ENCODE measurements at places on chromosomes 12 and 14. TPM values are rescaled to one million over a fixed set of nuclear protein-coding genes. Genes with fewer than 3 reads are reported as not detected.

The SSTR1 gene
- 8.2 TPM for total RNA-seq

GRCh38 chr12:66107451-66107915 lies 23.1 kb downstream of the LLPH start:
- no peak for DNase-seq

The DNAJC22 gene
- 4.5 TPM for total RNA-seq

- peak; percentile 43 for DNase-seq
Measured at GRCh38 chr14:53954551-53955228, 1.9 kb downstream of the BMP4 start.

DNA sequence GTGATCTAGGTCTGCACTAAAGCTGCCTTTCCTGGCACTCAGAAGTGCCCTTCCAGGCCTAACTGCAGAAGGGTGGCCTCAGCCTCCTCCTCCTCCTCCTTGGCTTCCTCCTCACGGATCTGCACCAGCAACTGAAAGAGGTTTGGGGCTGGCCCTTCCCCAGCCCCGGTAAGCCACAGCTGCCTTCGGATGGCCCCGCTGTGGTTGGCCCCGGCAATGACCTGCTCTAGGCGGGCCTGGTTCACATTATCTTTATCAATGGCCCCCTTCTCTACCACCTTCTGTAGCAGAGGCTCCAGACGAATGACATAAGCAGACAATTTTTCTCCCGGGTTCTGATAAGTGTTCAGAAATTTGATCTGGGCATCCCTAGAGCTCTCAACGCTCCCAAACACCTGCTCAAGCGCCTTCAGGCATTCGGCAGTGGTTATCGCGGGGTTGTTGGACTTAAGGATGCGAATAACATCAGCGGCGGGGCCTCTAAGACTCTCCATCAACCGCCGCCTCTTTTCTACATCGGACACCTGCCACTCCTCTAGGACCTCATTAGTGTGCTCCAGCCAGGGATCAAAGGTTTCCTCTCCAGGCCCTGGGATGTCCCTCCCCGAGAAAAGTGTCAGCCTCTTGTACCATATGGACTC lies 1.5 kb downstream of the PNMA1 start:
- DNase-seq, result no peak

- DNase-seq, result peak; percentile 23
Measured at GRCh38 chr12:57609781-57610553, 1.3 kb upstream of the ARHGEF25 start.

The ACADS gene
- total RNA-seq, result 8.1 TPM

The FOXA1 gene
- not detected for total RNA-seq

GRCh38 chr12:106957583-106957982 lies 1.9 kb downstream of the TMEM263 start:
- DNase-seq, result no peak

GRCh38 chr12:85156569-85156968 lies 120.4 kb downstream of the LRRIQ1 start:
- no peak for DNase-seq

The RAB5B gene
- 170 TPM for total RNA-seq

DNA sequence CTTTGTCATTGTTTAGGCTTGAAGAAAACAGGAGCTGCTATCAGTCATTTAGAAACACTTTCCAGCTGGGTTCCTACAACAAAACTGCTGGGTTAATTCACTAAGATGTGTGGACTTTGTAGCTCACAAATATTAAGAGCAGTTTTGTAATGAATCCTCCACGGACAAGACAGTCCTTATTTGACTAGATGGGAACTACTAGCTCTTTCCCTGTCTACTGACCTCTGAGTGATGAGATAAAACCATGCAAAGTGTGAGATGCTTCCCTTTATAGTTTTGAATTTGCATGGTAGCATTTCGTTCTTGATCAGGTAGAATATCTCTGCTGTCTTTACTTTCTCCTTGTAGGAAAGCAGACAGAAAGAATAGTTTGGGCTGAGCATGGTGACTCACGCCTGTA lies 72.9 kb upstream of the STXBP6 start:
- no peak for DNase-seq

- DNase-seq, result no peak
Measured at GRCh38 chr14:55589171-55589570, 9.2 kb downstream of the KTN1 start.

- DNase-seq, result no peak
Measured at GRCh38 chr14:22515929-22516328, 73.1 kb downstream of the DAD1 start.

DNA sequence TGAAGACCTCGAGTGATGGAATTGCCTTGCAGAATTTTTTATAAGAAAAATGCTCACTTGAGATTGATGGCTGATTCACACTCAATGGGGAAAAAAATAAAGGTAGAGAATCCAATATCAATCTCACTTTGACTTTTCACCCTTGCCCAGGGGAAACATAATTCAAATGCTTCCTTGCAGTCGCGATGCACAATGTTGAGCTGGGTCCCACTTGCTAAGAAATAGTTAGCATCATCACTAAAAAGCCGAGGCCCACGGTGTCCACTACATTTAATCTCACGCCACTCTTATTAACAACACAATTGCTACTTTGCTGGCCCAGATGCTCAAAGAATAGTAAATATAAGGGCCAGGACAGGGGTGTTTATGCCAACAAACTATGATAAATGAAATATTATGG lies 223.4 kb downstream of the SPTSSA start:
- no peak for DNase-seq

GRCh38 chr14:61362072-61362750 lies 40.8 kb downstream of the PRKCH start:
- no peak for DNase-seq

All from glutamatergic neuron (in vitro differentiated cells).